Suprapubic skin (tissue), 4 donors: ENCODE measurements at places on chromosomes 2 and 18.

DNA sequence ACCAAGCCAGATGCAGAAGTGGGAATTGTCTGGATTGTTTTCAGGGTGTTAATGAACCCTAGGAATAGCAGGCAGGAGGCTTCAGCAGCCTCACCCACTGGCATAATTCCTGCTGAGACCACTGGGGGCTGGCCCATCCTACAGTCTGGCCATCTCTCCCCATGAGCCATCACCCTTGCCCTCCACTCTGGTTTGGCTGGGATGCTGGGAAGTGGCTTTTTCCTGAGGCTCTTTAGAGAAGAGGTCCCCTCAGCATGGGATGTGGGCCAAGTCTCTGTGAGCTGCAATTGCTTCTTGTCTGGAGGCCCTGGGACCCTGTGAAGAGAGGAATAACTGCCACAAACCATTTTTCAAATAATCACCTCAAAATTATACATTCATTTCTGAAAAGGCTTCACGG is 4.0 kb downstream of the TCF7L1 start:
- H3K4me1 ChIP-seq: peaks cover 35% of the 10 kb centered on the region
- DNase-seq: no peak
- H3K27ac ChIP-seq: no peak overlapping the region

DNA sequence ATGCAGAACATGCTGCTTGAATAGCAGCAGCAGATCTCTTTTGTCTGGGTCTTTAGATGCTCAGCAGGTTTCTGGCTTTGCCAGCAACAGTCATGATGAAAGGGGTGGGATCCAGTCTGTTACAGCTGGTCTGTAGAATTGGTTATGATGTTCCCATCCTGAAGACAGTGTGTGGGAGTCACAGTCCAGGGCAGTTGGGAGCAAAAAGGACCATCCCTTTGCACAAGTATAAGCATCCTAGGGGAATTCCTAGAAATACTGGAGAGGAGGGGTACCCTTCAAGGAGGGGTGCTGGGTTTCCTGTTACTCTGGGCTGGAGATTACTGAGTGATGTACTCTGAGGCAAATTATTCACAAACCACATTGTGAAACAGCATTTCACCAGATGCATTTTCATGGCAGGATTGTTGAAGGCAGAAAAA is 119.9 kb upstream of the RND3 start:
- no peak overlapping the region for H3K4me3 ChIP-seq
- no peak for DNase-seq
- no peak overlapping the region for H3K27ac ChIP-seq

- H3K36me3 ChIP-seq: no peaks in the 10 kb centered on the region
- no peak overlapping the region for H3K27ac ChIP-seq
- no peaks in the 10 kb centered on the region for H3K4me1 ChIP-seq
Measured at GRCh38 chr2:38549071-38549704, 53.5 kb downstream of the HNRNPLL start.

DNA sequence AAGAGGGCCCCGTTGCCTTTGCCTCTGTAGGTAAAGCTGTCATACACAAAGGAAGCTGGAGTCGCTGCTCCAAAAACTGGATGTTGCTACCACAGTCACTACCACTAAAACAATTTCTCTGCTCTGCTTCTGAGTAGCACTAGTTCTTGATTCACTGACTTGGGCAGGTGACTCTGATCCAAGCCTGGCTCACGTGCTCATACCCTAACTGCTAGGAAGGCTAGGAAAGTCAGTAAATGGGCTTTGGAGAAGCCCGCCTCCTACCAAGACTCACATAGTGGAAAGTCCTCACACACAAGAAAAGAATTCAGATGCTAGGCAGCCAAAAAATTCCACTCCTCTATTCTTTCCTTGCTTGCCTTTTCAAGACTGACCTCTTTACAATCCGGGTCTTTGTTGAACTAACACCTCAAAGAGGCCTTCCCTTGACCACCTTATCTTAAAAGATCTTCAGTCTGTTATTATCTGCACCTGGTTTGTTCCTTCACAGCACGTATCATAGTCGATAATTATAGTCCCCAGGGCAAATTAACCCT is 11.4 kb upstream of the DYNC1I2 start:
- peaks cover 3% of the 10 kb centered on the region for H3K27me3 ChIP-seq
- H3K4me3 ChIP-seq: no peak overlapping the region
- DNase-seq: no peak
- H3K36me3 ChIP-seq: no peaks in the 10 kb centered on the region

GRCh38 chr2:75268112-75268511 is 68.8 kb upstream of the TACR1 start:
- H3K4me3 ChIP-seq: no peak overlapping the region
- DNase-seq: no peak
- no peaks in the 10 kb centered on the region for H3K4me1 ChIP-seq
- H3K27ac ChIP-seq: no peak overlapping the region
- H3K27me3 ChIP-seq: no peaks in the 10 kb centered on the region

DNA sequence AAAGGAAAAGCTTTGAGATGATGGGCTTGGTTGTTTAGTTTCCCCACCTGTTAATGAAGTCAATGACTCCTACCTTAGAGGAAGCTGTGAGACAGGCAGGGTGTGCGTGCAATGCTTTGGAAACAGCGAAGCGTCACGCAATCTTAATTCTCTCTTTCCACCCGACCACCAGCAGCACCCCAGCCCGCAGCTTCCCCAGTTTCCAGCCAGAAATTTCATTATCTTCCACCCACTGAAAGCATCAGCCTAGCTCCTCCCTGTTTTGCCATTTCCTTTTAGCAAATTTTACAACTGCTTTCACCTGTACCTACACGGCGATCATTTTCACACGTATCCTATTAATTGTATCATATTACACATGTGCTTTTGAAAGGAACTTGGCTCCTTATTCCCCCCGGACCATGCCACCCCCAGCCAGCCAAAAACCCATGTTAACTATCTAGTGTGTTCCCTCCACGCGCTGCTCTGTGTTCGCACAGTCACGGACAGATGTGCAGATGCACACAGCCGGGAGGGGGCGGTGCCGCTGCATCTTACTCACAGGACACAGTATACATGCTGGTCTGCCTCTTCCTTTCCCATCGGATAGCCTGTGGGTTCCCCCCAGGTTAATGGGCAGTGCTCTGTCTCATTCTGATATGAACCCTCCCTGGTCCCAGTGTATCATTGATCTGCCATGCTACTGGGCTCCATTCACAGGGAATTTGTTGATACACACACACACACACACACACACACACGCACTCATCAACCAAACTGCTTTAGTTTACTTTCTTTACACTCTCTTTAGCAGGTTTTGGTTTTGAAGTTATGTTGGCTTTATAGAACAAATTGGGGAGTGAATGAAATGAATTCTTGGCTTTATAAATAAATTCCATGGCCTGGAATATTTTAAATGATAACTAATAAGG is 22.4 kb downstream of the CYP27C1 start:
- H3K36me3 ChIP-seq: no peaks in the 10 kb centered on the region
- no peak overlapping the region for H3K4me3 ChIP-seq
- no peak overlapping the region for H3K27ac ChIP-seq
- peak; percentile 84 for DNase-seq
- H3K27me3 ChIP-seq: no peaks in the 10 kb centered on the region

DNA sequence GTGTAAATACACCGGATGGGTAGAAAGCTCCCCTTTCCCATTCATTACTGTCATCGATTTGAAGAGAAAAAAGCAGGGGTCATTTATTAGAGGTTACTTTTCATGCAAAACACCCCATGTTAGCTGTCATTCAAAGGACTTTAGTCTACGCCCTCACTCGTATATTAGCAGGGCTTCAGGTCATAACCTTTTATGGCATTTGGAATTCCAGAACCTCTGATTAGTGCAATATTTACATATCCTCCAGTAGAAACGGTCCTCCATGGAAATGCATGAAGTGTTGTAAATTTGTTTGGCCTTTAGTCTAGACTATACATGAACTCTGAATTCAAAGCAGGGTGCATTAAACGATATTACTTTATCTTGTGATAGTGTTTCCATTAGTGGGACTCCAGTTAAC is 180.5 kb downstream of the ZNF516 start:
- H3K4me1 ChIP-seq: no peaks in the 10 kb centered on the region
- H3K27me3 ChIP-seq: no peaks in the 10 kb centered on the region
- H3K4me3 ChIP-seq: no peak overlapping the region
- no peak overlapping the region for H3K27ac ChIP-seq
- no peak for DNase-seq

DNA sequence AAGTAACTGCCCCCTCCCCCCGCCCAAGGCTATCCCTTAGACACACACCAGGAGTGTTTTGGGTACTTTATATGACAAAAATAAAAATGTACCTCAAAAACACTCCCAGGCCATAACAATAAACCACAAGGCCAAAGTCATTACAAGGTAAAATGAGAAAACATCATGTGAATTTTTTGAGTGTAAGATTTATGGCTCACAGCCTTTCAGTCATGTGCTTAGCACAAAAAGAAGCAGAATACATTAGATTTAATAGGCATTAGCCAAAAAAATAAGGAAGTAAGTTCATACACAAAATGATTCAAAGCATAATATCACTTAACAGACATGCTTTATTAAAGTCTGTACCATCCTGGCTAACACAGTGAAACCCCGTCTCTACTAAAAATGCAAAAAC is 103.7 kb downstream of the CACNB4 start:
- H3K4me3 ChIP-seq: no peak overlapping the region
- H3K27ac ChIP-seq: no peak overlapping the region
- H3K36me3 ChIP-seq: no peaks in the 10 kb centered on the region
- H3K27me3 ChIP-seq: no peaks in the 10 kb centered on the region
- no peak for DNase-seq
- no peaks in the 10 kb centered on the region for H3K4me1 ChIP-seq

DNA sequence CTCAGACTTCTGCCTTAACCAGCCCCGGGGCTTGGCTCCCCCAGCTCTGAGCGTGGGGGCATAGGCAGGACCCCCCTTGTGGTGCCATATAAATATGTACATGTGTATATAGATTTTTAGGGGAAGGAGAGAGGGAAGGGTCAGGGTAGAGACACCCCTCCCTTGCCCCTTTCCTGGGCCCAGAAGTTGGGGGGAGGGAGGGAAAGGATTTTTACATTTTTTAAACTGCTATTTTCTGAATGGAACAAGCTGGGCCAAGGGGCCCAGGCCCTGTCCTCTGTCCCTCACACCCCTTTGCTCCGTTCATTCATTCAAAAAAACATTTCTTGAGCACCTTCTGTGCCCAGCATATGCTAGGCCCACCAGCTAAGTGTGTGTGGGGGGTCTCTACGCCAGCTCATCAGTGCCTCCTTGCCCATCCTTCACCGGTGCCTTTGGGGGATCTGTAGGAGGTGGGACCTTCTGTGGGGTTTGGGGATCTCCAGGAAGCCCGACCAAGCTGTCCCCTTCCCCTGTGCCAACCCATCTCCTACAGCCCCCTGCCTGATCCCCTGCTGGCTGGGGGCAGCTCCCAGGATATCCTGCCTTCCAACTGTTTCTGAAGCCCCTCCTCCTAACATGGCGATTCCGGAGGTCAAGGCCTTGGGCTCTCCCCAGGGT is 5.5 kb downstream of the CTDSP1 start:
- peaks cover 32% of the 10 kb centered on the region for H3K36me3 ChIP-seq
- peak overlapping the region; percentile 76 for H3K27ac ChIP-seq
- peaks cover 69% of the 10 kb centered on the region for H3K4me1 ChIP-seq
- DNase-seq: no peak
- peak overlapping the region; percentile 47 for H3K4me3 ChIP-seq
- no peaks in the 10 kb centered on the region for H3K27me3 ChIP-seq

DNA sequence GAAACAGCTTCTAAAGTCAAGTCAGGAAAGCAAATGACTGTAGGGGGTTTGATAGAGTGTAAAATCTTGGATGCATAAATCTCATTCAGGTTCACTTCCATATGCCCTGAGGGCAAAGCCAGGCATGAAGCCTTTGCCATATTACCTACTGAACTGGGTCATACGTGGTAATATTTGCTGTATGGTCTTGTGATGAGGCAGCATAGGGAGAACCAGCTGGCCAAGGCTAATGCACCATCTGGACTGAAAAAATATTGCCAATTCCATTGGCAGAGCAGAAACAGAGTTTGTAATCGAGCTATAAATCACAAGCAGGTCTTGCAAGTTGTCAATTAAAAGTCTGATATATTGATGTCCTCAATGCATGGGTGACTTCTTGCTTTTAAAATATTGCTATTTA is 243.8 kb downstream of the ERBB4 start:
- no peaks in the 10 kb centered on the region for H3K4me1 ChIP-seq
- H3K4me3 ChIP-seq: no peak overlapping the region
- H3K27me3 ChIP-seq: no peaks in the 10 kb centered on the region
- DNase-seq: no peak
- H3K27ac ChIP-seq: no peak overlapping the region
